ENCODE measurements at places on chromosomes 11 and 22.

GRCh38 chr11:95767498-95767897 lies 22.1 kb downstream of the FAM76B start:
- DNase-seq, result no peak

GRCh38 chr11:112975051-112975450 lies 13.8 kb downstream of the NCAM1 start:
- no peak for DNase-seq

DNA sequence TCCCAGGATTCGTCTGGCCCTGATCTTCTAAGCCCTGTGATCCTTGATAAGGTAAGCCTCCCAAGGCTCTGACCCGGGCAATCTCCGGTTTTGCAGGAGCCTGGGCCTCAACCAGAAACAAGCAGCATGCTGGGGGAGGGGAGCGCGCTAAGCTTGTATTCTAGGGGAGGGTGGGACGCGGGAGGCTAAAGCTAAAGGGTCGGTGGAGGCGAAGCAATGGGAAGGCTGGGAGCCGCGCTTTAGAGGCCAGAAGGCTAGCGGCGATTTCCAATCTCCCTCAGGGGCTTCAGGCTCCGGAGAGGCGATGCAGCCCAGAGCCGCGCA lies 753 bp downstream of the PTPN5 start:
- DNase-seq, result no peak

DNA sequence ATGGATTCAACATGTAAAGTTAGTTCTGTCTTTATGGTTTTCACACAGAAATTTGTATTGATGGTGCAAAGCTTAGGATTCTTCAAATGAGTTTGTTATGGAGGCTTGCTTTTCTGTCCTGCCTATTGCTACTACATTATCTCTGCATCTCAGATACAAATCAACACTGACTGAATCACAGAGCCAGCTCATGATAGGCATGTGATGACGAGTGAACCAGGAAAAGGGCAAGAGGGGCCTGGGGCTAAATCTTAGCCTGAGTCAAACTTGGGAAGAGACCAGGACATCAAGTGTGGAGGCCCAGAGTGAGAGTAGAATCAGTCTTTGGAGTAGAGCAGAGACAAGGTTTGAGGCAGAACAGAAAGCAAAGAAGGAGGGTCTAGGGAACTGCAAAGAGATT lies 107.1 kb upstream of the CD44 start:
- DNase-seq, result no peak

DNA sequence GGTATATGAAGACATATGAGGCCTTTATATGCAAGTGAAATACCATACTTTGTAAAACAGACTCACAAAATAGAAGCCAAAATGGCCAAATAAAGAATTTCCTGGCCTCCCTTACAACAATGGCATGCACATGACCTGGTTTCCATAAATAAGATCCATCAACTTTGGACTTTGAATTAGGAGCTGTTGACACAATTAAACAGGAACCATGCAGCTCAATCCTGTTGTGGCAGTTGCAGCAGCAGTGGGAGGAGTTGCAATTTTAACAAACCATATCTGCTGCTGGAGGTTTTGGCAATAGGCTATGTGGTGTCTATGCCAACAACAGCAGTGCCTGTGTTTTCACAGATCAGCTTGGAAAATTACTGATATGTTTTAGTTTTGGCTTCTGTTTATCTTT lies 818.6 kb downstream of the FAM181B start:
- DNase-seq, result no peak

GRCh38 chr11:36500315-36500721 lies 9.8 kb downstream of the TRAF6 start:
- no peak for DNase-seq

- no peak for DNase-seq
Observed at GRCh38 chr22:37148031-37148651, 1.6 kb downstream of the IL2RB start.

- DNase-seq, result no peak
Observed at GRCh38 chr11:820655-821511, 2.2 kb downstream of the PNPLA2 start.

DNA sequence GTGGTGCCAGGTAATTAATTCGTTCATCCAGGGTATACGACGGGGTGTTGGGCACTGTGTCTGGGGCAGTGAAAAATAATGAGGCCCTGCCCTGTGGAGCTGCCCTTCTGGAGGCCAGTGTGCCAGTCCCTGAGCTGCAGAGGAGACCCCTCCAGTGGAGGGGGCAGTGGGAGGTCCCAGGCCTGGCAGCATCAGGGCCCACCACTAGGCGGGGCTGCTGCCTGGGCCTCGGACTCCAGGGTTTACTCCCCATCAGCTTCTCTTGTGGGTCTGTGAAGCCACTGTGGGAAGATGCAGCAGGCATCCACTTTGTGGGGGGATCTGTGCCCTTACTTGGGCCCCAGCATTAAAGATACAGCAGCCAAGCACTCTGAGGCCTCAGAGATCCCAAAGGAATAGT lies 17.4 kb upstream of the TMPRSS6 start:
- DNase-seq, result no peak

GRCh38 chr11:94721565-94722292 lies 46.4 kb upstream of the AMOTL1 start:
- DNase-seq, result no peak

DNA sequence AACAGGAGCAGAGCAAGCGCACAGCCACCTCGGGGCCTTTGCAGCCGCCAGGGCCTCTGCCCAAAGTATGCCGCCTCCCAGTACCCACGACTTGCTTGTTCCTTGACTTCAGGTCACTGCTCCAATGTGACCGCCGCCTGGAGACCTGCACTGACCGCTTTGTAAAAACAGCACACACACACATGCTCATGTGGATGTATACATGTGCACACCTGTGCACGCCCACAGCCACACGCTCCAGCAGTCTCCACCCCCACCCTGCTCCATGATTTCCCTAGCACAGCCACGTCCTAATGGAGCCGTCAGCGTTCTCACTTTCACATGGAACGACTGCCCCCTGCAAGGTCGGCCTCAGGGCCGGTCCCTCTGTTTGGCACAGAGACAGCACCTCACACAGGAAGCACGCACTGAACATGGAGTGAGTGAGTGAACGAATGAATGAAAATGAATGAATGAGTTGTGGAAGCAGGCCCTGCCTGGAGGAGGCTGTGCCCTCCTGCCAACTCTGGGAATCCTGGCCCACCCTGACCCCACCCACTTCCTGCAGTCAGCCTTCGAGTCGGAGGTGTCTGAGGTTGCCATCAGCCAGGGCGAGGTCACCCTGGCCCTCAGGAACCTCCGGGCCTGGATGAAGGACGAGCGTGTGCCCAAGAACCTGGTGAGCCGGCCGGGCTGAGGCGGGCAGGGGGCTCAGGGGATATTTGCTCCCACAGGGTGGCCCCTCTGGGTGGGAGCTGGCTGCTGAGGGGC lies 8.0 kb downstream of the ALDH3B1 start:
- no peak for DNase-seq

DNA sequence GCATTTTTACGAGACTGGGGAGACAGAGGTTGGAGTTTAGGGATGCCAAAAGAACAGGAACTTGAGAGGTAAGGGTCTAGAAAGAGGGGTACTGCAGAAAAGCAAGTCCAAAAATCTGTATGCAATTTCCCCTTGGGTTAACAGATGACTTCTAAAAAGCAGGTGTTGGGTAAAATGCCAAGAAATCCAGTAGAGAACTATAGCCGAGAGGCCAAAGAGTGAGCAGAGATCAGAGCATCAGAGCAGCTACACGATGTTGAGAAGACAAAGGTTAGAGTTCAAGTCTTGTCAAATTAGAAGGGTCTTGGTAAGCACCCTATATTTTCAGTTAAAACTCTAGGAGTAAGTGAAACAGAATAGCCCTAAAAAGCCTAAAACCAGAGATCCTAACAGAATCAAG lies 145.2 kb downstream of the FCHSD2 start:
- no peak for DNase-seq

DNA sequence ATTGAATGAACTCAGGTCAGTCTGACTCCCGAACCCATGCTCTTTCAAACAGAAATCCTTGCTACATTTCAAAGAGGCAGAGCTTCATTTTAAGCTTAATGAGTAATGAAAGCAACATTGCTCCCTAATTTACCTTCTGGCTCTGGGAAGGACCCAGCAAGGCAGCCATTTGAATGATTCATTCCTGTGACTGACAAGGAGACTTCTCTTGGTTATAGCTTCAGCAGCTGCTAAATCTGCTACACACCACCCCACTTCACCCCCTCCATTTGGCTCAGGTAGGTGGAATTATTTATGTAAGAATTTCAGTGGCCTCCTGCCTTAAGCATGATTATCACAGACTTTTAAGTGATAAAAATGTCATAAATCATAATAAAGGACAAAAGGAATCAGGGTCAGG lies 117.7 kb downstream of the KCNC1 start:
- DNase-seq, result no peak

DNA sequence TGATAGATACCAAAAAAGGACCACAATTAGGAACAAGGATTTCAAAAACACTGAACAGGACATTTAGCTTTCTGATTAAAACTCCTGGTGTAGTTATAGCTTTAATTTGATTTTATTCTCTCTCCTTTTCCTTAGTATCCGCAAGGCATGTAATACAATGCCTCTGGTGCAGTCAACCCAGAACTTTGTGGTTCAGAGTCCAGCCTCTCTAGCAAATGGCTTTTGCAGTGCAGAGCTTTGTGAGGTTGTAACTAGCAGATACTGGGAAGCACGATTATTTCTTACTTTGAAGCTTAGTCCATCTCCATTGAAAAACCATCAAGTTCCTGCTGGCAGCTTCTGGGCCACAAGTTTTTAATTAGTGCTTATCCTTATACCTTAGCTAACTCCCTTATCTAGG lies 79.8 kb downstream of the GRIA4 start:
- DNase-seq, result no peak

DNA sequence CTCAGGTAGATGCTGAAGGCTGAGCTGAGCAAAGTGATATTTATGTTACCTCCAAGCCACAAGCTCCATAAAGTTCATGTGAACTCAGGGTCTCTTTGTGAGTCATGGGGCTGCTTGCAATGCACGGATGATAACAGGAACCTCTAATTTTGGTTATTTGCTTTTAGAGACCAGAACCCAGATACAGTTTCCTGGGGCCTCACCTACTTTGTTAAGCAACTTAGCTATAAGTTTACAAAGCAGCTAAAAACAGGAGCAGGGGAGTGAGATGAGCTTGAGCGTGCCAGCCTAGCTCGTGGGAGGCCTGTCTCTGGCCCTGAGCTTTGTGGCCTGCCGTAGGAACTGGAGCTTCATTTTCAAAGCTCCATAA lies 29.2 kb downstream of the SREBF2 start:
- peak; percentile 50 for DNase-seq

Measured in activated CD4-positive, CD25-positive, alpha-beta regulatory T cell treated with anti-CD3 and anti-CD28 coated beads, Interleukin-2, amount 50 U/mL, for 72 hours (primary cell).